WTC11 (cell line): ENCODE measurements at places on chromosomes 6 and 20. TPM values are rescaled to one million over a fixed set of nuclear protein-coding genes. Genes with fewer than 3 reads are reported as not detected.

GRCh38 chr6:6402591-6402990 lies 82.1 kb upstream of the F13A1 start:
- DNase-seq, result no peak

GRCh38 chr20:24701027-24701426 lies 231.6 kb downstream of the SYNDIG1 start:
- no peak for DNase-seq

Gene KIF6
- total RNA-seq, result 0.53 to 0.92 TPM (median 0.57 TPM) in 3 replicates

GRCh38 chr6:134015719-134016557 lies 36.5 kb downstream of the SLC2A12 start:
- no peak for DNase-seq

DNA sequence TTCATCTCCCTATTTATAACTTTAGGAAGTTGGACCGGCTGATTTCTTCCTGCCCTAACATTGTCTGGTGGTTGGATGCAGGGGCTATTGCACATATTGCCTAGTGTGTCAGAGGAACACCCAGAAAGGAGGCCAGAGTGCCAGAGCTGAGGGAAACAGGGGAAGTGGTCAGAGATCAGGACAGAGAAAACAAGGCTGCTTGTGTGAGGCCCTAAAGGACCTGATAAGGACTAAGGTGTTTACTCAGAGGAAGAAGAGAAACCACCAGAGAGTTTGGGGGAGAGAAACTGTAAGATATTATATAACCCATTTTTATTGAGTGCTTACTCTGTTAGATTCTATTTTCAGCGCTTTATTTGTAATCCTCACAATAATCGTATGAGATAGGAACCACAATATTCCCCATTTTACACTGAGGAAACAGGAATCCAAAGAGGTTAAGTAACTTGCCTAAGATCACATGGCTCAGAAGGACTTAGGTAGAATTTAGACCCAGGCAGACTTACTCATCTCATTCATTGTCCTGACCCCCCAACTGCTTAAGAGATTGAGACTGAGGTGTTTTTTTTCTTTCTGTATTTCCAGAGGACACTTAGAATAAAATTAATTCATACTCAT lies 54.0 kb upstream of the REV3L start:
- DNase-seq, result no peak

- DNase-seq, result no peak
These were observed 115.3 kb upstream of the SPACA1 start for GRCh38 chr6:87932361-87932760.

Gene TMEM200A
- 10.4 to 11.2 TPM (median 11.0 TPM) in 3 replicates for total RNA-seq

DNA sequence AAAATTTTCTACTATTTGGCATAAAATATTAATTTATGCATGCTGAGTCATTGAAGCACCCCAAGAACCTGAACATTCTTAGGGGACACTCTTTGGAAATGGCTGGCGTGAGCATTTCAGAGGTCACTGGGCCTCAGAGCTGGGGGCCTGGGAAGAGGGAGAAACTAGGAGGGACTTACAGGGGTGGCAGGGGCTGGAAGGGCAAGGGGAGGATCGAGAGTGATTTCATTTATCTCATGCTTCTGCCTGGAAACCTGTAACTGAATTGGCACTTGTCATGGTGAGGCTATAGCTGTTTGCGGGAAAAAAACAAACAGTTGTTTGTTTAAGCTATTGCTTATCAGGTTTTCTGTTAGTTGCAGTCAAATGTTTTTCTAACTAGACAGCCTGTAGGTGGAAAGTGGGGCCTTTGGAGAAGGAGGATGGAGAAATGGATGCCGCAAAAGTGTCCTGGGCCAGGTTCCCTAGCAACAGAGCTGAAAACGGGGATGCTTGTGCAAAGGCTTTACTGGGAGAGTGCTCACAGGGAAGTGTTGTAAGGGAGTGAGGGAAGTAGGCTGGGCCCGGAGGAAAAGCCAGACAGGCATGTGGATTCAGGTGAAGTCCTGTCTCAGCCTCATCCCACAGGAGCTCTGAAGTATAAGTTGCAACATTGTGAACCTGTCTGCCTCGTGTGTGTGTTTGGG lies 36.4 kb upstream of the KAT14 start:
- peak; percentile 36 for DNase-seq

- no peak for DNase-seq
These were observed 85.5 kb downstream of the IMPG1 start for GRCh38 chr6:75986935-75987334.

DNA sequence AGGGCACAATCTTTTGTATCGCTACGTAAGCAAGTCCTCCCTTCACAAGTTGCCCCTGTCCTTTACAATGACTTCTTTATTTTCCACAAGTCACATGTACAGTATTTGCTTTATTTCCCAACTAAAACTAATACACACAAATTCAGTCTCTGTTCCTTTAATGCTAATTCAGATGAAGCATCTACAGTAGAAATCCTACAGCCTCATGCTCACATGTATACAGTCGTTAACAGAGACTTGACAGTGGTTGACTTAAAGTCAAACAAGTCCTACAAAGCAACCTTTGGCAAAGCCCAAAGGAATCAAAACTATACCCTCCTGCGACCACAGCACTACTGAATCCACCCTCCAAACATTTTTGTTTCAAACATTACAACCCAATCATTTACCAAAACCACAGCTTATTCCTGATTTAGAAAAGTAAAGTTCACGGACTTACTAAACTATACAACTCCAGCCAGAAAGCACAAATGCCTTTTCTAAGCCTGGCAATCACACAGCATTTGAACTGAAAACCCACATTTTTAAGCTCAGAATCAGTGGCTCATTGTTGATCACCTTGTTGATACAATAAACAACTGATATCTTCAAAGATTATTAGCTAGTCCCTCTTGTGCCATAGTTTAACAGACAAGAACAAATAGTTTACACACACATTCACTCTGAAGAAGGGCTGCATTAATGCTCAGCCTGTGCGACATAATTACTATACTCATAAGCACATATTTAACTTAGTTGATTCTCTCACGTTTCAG lies 70.9 kb upstream of the NHSL1 start:
- DNase-seq, result no peak

DNA sequence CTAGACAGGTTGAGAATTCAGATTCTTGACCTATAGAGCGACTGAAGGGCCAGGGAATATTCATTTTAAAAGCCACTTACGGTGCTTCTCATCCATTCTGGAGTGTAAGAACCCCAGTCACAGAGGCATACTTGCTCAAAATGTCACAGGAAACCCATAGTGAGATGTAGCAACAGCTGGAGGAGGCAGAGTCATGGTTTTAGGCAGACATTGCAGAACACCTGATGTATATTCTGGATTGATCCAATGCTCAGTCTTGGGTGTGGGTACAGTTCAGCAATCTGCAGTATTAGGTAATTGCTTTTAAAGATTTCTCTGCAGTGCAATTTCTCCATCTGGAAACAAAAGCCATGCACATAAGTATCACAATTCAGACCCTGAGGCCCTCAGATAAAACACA lies 137.4 kb upstream of the SLC22A23 start:
- no peak for DNase-seq

Gene BTNL2
- not detected in 3 replicates for total RNA-seq

- no peak for DNase-seq
These were observed 106.8 kb downstream of the GJA10 start for GRCh38 chr6:90000864-90001731.

Gene HCRTR2
- not detected in 3 replicates for total RNA-seq

Gene IYD
- total RNA-seq, result 0.07 TPM in 1 of 3 replicates, not detected in the others

- DNase-seq, result no peak
These were observed 4.1 kb downstream of the FAM210B start for GRCh38 chr20:56362833-56363413.

DNA sequence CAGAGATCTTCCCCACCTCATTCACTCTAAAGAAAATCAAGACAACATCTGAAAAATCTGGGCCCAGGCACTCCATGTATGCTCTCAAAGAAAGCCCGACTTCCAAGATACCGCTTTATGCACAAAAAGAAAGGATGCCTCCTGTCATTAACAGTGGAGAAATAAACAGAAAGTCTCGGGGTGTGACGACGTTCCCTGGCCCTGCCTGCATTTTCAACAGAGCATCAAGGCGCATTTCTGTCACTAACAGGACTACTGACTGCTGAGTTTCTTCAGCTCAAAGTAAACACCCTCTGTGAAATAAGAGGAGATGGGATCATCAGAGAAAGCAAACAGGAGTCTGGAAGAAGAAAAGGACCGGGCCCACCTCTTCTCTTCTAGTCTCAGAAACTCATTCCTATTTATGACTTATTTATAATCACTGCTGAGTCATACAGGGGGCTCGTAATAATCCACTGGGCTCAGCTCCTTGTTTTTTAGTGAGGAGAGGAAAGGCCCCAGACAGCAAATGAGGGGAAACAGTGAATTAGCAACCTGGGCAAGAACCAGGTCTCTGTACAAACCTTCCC lies 99.7 kb downstream of the ZMYND8 start:
- DNase-seq, result no peak

DNA sequence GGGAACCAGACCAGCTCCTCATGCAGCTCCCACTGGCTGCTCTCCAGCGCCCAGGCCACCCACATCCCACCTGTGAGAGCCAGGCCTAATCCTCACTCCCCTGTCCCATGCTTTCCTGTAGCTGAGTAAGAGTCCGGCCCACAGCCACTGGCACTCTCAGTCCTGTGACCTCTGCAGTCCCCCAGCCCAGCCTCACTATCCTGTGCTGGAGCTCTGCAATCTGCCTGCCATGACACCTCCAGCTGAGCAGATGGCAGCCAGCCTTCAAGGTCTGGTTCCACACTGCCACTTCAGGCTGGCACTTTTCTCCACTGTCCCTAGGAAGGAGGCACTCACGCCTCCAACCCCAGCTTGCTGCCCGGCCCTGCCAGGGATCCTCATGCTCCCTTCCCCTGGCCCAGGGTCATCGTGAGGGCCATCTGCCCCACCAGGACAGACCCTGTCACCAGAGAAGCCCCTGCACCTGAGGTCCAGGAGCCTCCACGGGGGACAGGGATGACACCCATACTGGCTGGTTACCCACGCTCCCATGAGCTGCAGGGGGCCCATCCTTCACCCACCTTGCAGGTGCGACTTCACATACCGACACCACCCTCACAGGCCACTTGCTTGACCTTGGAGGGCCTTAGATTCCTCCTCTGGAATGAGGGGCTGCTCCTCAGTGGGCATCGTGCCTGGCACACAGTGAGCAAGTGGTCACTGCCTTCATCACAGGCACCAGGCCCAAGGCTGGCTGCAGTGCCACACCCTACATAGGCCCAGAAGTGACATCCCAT lies 100.1 kb downstream of the ASXL1 start:
- DNase-seq, result no peak

- no peak for DNase-seq
These were observed 82.3 kb upstream of the PLCB4 start for GRCh38 chr20:8986631-8987030.

- no peak for DNase-seq
These were observed 2.7 kb downstream of the MOCS1 start for GRCh38 chr6:39931607-39932006.

GRCh38 chr20:61701401-61701800 lies 364.3 kb downstream of the TAF4 start:
- no peak for DNase-seq

Gene ROMO1
- 213 to 249 TPM (median 245 TPM) in 3 replicates for total RNA-seq

Gene SIRPD
- not detected in 3 replicates for total RNA-seq

GRCh38 chr6:34003962-34004361 lies 141.9 kb downstream of the GRM4 start:
- no peak for DNase-seq

DNA sequence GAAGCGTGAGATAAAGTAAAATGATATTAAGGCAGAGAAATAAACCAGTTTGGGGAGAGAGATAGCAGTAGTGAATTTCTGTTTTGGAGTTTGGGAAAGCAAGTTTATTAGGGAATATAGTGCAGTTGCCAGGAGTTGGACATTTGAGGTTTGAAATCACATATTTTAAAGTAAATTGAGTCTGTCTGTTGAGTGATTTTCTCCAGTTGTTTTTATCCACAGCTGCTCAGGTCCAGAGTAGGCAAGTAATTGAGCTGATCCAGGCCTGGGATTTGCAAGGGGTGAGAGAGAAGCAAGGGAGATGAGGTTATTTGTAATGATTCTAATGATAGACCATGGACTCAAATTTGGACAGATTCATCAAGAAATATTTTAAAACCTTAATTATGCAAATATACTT lies 481.9 kb downstream of the UTRN start:
- DNase-seq, result no peak

- no peak for DNase-seq
These were observed 67.6 kb downstream of the FYN start for GRCh38 chr6:111805511-111806164.

DNA sequence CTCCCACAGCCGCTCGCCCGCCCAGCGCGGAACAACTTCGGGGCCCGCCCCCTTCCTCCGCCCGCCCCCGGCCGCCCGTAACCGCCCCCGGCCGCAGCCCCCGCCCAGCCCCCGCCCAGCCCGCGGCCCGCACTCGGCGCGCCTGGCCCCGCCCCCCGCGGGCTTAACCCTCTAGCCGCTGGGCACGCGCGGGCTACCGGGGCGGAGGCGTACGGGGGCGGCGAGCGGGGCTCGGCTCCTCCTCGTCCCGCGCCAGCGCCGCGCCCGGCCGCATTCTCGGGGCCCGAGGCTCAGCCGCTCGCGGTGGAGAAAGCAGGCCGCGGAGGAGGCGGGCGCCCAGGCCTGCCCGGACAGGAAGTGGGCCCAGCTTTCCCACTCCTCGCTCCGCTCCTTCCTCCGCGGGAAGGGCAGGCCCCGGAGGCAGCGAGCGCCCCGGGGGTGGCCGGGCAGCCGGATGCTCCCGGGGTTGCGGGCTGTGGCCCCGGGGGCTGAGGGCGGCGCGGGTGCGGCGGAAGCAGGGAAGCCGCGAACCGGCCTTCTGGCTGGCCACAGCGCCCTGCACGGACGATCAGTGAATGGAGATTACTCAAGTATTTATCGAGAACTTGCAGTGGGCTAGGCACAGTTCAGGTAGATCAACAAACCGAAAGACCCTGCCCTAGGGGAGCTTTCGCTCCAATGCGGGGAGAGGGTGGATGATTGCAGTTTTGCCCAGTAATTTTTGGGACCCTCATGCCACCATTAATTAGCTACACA lies at the start of gene TRAM2:
TRAM2 (minus strand) TSS at position 39 of the 756 bp plus-strand sequence. CDS start 145 bp downstream, outside the sequence.
- DNase-seq, result peak; percentile 82

Gene MYL9
- 52.5 to 57.7 TPM (median 54.7 TPM) in 3 replicates for total RNA-seq
